ENCODE measurements at places on chromosomes 6 and 20. TPM values are rescaled to one million over a fixed set of nuclear protein-coding genes. Genes with fewer than 3 reads are reported as not detected.

XPO5 gene
- total RNA-seq = 35.7 TPM

EPPIN gene
- not detected for total RNA-seq

SLC12A5 gene
- not detected for total RNA-seq

PGC gene
- not detected for total RNA-seq

Data from epithelial cell of proximal tubule (primary cell).